ENCODE measurements at places on chromosomes 4 and X. TPM values are rescaled to one million over a fixed set of nuclear protein-coding genes. Genes with fewer than 3 reads are reported as not detected.

SMIM9 gene
- polyA plus RNA-seq, result not detected

RBM47 gene
- polyA plus RNA-seq, result 80.3 TPM

POU3F4 gene
- polyA plus RNA-seq, result 5.3 TPM

BST1 gene
- polyA plus RNA-seq, result 11.7 TPM

PNMA6E gene
- not detected for polyA plus RNA-seq

- DNase-seq, result no peak
Observed at GRCh38 chr4:55355555-55355954, 9.5 kb downstream of the SRD5A3 start.

- peak; percentile 75 for DNase-seq
Observed at GRCh38 chr4:140935254-140935653, 179.1 kb upstream of the TBC1D9 start.

- no peak for DNase-seq
Observed at GRCh38 chrX:12497832-12498591, 293.2 kb upstream of the PRPS2 start.

DNA sequence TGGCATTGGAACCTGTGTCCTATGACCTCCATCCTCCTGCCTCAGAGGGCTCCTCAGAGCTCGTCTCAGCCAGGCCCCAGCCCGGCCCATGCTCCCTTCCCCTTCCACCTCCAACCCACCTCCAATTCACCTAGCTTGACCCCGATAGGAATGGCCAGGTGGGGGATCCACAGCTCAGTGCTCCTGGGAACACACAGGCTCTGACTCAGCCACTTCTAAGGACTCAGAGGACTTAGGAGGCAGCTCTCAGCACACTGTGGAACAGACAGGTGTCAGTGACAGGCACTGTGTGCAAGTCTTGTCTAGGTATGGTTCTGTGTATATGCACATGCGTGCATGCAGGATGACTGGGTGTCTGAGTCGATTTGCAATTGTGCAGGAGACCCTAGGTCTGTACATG, 44.8 kb downstream of the PJA1 start:
- DNase-seq, result no peak

DNA sequence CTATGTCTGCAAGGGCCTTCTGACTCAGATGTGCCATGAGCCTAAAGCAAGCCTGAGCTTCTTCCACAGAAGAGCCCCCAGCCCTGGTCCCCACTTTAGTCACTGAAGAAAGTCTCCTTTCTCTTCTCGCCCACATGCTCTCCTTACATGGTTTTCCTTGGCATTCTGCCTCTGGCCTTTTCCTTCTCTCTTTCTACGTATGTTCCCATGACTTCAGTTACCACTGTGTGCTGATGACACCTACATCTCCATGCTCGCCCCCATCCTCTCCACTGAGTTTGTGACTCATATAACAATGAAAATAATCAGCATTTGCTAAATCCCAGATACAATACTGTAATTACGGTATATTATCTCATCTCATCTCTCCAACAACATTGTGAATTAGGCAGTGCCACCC, 149.3 kb downstream of the AMMECR1 start:
- DNase-seq, result no peak

GRCh38 chr4:20428436-20429160, 176.9 kb downstream of the SLIT2 start:
- DNase-seq, result no peak

- no peak for DNase-seq
Observed at GRCh38 chr4:168028970-168029597, 63.3 kb upstream of the ANXA10 start.

- no peak for DNase-seq
Observed at GRCh38 chr4:26263165-26263564, 57.6 kb upstream of the RBPJ start.

DNA sequence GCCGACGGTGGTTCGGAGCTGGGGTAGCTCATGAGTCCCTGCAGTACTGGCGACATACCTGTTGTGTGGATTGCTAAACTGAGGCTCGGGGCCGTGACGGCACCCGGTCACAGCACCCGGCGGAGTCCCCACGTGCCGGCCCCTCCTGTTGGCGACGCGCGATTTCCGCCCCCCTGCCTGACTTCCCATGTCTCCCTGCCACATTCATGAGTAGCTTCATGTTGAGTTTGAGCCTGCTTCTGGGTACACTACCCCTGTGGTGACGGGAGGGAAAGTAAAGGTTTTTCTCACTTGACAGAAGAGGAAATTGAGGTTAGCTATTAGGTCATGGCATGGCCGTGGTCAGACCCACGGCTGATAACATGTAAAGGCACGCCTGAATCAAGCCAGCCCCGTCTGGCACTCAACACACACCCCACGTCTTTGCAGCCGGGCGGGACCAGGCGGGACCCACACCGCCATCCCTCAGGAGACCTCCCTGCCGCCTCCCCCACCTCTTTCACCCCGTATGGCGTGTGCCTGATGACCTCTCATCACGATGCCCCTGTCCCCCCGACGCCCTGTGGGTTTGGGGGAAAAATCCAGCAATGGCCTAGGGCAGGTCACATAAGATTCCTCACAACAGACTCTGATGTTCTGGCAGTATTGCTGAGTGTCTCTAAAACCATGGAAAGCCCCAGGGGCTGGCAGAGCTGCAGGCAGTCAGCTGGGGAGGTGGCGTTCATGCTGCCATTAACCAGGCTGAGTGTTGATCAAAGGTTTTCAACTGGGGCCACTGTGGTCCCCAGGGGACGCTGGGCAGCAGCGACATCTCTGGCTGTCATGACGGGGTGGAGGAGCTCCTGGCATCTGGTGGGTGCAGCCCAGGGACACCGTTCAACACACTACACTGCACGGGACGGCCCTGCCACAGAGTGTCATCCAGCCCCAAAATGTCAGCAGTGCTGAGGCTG, 29.2 kb downstream of the P2RY8 start:
- no peak for DNase-seq

DNA sequence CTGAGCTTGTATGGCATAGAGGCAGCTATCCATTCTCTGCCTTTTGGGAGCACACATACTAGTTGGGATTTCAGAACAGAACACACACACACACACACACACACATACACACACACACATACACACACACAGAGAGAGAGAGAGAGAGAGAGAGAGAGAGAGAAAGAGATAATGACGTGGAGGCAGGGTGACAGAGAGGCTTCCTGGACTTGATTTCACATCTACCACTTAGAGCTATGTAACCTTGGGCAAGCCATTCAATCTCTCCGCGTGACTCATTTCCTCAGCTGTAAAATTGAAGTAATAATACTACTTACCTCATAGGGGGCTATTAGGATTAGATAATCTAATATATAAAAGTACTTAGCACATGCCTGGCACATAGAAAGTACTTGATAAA, 12.3 kb upstream of the GRIA3 start:
- no peak for DNase-seq
